ENCODE measurements at places on chromosomes 4 and X.

DNA sequence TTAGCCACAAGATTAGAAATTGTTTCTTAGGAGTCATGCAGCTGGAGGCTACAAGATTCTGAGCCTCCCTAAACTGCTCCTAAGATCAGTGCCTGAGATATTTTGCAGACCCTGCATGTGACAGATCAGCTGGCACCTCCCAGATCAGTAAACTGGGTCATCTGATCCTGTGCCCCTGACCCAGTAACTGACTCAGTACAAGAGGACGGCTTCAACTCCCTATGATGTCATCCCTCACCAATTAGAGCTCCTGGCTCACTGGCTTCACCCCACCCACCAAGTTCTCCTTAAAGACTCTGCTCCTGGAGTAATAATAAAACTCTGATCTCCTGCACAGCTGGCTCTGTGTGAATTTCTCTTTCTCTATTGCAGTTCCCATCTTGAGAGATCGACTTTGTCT, 45.4 kb upstream of the PNPLA4 start:
- DNase-seq = no peak

DNA sequence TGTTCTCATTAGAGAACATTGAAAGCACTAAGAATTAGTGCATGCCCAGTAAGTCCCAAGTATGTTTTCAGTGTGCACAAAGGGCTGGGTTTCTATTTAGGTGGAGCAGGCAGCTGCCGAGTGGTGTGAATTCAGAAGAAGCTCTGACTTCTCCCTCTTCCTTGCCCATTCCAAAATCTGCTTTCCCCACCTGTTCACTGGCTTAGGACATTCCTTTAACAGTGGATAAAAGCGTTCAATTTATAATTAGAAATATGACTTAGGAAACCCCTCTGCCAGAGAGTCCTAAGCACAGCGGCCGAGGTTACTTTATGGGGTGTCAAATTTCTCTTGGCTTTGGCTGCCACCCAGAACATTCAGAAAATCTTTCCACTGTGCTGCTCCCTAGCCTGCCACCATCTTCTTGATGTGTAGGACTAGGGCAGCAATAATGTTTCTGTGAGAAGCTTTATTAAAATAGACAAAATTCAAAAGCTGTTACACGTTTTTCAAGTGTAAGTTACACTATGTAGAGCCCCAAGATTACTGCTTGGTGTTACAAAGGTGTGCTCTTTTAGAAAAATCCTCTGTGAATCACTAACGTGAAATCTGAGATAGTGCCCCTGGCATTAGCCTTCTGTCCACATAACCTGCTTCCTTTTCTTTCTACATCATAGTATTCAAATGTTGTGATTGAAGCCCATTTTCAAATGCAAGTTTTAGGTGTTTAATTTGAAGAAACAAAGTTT, 191.6 kb upstream of the ANKRD50 start:
- no peak for DNase-seq

- no peak for DNase-seq
These were observed 344.2 kb downstream of the MAPK10 start for GRCh38 chr4:86015412-86016350.

- no peak for DNase-seq
These were observed 102.4 kb downstream of the ARHGAP24 start for GRCh38 chr4:85577307-85577706.

GRCh38 chrX:18574591-18574990, 97.3 kb downstream of the RS1 start:
- DNase-seq = no peak

DNA sequence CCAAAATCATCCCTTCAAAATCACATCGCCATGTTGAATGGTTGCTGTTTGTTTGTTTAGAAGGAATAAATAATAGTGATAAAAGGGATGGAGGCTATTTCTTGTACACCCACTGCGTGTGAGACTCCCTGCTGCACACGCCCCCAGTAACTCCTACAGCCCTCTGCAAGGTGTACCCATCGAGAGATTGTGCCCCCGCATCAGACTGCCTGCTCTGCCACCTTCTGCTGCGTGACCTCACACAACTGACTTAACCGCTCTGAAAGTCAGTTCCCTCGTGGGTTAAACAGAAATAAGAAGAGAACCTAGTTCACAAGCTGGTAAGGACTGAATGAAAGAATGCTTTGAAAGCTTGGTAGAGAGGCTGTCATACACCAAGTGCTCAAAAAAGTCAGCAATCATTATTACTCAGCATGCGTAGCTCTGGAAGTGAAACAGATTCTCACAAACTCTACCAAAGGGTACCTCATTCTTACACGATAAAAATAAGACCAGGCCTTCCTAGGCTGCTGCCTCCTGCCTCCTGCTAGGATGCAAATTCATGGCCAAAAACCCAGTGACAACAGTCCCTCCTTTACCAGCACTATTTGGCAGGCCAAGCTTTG, 147.1 kb downstream of the CPEB2 start:
- no peak for DNase-seq

DNA sequence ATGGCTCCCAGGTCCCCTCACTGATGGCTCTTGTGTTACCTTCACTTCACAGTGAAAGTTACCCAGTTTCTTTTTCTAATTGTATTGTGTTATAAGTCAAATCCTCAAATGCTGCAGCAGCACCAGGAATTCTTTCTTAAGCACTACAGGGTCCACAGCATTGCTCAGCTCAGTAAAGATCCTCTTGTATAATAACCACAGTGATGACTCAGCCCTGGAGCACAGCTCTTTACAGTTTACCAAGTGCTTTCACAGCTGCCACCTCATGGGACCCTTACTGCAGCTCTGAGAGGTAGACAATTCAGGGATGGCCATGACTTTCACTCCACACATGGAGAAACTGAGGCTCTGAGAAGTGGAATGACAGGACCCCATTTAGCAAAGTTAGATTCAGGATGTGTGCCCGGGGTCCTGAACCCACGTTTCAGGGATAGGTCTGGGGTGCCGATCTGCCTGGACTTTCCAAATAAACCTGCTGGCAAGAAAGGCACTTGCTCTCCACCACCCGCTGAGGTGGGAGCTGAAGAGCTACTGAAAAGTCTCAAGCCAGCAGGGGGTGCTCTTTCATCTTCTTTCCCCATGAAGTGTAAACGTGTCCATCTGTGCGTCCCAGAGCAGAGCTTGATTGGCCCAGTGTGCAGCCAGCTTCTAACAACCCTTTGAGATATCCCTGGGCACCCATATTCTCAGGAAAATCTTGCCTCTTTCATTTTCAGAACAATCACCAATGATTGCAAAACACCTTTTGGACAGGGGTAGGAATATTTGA, 35.7 kb upstream of the GABRQ start:
- no peak for DNase-seq
